ENCODE measurements at places on chromosomes 4 and X. TPM values are rescaled to one million over a fixed set of nuclear protein-coding genes. Genes with fewer than 3 reads are reported as not detected.

The ETDA gene
- not detected for polyA plus RNA-seq

The CLDN34 gene
- not detected for polyA plus RNA-seq

The NXF2 gene
- not detected for polyA plus RNA-seq

The FAM47B gene
- not detected for polyA plus RNA-seq

The UGT2B11 gene
- 1.4 TPM for polyA plus RNA-seq

The REELD1 gene
- polyA plus RNA-seq = 0.26 TPM

The PNMA6F gene
- not detected for polyA plus RNA-seq

The TTC29 gene
- polyA plus RNA-seq = not detected

The IBSP gene
- not detected for polyA plus RNA-seq

The F9 gene
- 0.03 TPM for polyA plus RNA-seq

The MAGEC1 gene
- polyA plus RNA-seq = not detected

The RNF175 gene
- not detected for polyA plus RNA-seq

The MAGEB2 gene
- polyA plus RNA-seq = not detected

The VCX2 gene
- polyA plus RNA-seq = not detected
